ENCODE measurements at places on chromosomes 13 and 19.

DNA sequence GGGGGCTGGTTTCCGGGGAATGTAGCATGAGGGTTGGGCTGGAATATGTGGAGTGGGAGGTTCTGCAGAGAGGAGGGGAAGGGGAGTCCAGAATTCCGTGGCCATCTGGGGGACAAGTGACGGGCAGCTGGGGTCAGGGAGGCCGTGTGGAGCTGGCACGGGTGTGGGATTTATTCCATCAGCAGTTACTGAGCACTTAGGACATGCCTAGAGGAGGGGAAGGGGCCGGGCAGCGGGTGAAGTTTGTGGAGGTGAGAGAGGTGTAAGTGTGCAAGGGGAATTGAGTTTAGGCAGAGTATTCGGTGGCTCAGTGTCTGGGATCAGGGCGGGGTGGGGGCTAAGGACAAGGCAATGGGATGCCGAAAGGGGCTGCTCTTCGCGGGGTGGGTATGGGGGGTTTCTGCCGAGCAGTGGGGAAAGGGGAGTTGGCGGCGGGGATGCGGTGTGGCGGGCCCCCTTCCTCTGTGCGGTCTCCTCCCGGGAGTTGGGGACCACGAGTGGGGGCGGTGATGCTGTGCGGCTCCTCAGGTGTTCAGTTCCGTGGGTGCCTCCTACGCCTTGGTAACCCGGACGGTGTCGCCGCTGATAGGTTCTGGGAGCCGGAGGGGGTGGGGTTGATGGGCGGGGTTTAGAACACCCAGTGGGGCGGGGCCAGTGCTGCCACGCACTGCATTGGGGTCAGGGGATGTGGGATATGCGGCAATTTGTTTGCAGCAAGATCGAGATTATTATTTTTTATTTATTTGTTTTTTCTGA, 5.4 kb downstream of the CCDC61 start:
- DNase-seq: no peak

DNA sequence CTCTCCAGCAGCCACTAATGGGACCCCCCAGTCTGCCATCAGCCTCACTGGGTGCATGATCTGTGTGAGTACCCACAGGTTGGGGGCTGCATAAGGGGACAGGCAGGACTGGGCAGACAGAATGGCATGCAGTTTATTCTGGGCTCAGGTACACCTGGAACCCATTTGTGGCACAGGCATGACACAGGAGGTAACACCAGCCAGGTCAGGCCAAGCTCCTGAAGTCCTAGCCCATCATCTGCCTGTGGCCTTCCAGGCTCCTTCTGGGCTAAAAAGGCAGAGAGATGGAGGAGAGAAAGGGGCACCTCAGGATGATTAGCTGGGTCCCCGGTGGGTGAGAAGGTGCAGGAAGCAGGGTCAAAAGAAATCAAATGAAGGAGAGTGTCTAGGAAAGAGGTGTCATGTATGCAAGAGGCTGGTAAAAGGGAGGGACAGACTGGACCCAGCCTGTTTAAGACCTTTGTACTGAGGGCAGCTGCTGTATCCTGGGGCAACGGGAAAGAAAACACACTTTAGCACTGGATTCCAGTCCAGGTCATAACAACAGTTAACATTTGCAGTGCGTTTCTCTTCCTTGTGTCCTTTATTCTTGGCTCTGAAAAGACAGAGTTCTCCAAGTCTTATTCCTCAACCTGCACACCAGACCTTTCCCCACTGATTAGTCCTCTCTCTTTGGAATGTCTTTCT, 20.2 kb upstream of the DGKH start:
- no peak for DNase-seq

DNA sequence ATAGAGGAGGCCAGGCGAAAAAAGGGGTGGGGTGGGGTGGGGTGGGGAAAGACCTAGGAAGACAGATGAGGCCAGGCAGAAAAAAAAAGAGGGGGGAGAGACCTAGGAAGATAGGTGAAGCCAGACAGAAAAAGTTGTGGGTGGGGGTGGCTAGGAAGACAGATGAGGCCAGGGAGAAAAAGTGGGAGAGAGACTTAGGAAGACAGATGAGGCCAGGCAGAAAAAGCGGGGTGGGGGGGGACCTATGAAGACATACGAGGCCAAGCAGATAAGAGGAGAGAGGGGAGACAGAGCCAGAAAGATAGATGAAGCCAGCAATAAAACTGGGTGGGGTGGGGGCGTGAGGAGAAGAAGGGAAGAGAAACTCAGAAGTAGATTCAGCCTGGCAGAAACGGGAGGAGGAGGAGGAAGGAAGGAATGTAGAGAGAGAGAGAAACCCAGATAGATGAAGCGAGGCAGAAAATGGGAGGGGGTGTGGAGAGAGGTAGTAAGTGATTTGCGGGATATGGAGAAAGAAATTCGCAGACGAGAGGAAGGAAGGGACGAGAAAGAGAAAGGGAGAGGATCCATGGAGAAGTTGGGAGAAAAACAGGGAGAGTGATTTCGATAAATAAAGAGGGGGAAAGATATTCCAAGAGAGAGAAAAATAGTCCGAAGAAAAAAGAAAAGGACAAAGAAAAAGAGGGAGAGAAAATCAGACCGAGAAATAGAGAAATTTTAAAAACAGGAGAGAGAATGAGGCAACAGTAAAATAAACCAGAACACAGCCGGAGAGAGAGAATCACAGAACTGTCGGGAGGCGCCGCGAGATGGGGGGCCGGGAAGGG, 12.2 kb upstream of the CACNG6 start:
- no peak for DNase-seq

DNA sequence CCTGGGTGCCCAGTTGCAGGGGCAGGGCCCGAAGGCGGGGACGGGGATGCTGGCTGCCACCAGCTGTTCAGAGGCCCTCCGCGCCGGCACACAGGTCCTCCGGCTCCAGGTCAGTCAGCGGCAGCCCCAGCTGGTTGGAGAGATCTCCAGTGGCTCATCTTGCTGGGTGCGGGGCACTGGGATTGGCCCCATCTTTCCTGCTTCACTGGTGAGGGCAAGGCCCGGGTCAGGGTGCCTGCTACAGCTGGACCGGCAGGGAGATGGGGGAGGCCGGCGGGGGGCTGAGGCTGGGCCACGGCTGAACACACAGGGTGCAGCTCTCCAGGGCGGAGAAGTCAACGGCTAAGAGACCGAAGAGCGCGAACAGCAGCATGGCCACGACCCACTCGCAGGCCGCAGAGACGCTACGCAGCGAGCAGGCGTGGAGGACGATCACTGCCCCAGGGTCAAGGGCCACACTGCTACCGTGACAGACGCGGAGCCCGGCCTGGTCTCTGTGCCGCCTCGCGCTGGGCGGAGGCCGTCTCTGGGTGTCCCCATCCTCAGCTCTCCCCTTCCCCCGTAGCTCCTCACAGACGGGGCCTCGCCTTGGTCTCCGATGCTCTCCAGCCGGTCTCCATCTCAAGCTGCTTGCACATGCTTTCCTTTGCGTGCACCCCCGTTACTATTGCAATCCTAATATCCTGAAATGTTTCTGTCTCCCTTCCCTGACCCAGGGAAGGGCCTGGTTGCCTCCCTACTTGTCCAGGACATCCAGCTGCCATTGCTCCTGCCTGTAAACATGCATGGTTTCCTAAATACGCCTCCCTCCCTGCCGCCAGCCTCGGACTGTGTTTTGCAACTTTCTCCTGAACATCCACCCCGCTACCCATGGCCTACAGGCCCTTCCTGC, 12.3 kb downstream of the TMEM150B start:
- DNase-seq: no peak

GRCh38 chr19:30783936-30784335, 411.8 kb downstream of the ZNF536 start:
- DNase-seq: no peak

DNA sequence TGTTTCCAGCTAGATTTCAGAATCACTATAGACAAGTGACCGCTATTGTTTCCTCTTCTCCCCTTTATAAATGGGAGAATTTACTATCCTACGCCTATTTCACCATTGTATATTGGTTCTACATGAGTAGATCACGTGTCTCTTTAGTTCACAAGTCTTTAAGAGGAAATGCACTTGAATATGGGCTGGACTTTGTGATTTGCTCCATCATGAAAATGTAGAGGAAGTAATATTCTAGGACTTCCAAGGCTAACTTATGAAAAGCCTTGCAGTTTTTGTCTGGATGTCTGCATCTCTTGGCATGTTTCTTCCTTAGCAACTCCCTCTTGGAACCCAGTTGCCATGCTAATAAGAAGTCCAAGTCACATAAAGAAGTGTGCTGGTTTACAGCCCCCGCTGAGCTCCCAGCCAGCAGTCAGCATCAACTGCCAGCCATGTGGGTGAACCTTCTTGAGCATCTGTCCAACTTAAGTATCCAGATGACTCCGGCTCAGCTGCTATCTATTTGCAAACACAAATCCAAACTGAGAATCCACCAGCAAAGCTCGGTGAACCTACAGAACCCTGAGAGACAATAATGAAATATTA, 4.8 kb upstream of the FBXL3 start:
- no peak for DNase-seq

DNA sequence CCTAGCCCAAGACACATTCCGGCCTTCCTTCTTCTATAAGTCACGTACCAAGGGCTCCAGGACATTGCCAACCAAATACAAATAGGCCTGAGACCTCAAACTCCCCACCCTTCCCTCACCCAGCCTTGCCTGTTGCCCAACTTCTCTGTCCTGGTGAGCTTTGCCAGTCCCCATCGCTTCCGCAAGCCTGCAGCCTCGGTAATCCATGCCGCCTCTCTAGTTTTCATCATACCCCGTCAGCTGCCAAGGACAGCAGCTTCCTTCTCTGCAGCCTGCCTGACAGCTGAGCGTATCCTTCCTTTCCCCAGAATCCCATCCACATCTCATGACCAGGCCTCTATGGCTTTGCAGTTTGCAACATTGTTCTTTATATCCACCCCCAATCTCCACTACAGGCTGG, 36.6 kb upstream of the POMP start:
- DNase-seq: peak; percentile 67

DNA sequence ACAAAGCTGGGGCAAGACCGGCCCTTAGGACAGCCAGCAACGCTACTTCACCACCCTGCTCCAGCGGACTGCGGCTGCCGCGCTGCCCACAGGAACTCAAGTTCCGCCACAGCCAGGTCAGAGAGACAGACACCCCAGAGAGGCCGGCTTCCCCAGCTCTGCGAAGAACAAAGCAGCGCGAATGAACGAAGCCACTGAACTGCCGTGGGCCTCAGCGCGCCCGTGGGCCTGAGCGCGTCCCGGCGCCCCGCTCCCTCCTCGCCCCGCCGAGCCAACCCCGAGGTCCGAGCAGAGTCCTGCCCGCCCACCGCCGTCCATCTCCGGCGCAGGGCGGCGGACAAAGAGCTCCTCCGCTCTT, 158.4 kb downstream of the RNF17 start:
- peak; percentile 26 for DNase-seq

GRCh38 chr19:6527893-6528543, 2.8 kb upstream of the TNFSF9 start:
- no peak for DNase-seq

DNA sequence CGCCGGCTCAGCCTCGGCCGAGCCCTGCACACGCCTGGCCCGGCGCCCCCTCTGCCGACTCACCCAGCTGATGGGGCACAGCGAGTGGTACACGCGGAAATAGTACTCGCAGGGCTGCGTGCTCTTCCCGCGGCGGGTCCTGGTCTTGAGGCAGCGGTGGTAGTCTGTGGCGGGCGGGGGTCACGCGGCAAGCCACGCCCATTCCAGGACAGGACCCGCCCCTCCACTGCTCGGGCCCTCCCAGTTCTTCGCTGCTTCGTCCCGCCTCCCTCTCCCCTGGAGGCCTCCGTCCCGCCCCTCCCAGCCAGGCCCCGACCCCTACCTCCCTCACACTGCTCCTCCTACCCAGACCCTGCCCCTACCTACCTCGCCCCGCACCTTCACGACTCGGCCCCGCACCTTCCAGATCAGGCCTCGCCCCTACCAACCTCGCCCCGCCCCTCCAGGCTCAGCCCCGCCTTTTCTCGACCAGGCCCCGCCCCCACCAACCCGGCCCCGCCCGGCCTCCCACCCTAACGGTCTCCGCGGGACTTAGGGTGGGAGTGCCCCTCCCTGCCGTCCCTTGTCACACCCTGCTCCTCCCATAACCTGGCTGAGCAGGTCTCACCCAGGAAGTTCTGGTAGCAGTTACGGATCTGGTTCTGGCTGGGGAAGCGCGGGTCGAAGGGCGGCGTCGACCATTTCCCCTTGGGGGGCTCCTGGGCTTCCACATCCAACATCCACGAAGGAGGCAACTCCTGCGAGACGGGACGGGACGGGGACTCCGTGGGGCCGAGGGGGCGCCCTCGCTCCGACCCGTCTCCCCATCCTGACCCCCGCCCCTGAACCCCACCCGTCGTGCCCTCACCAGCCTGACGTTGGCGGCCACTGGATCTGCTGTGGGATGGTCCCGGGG, 469 bp downstream of the COX6B2 start:
- DNase-seq: no peak

DNA sequence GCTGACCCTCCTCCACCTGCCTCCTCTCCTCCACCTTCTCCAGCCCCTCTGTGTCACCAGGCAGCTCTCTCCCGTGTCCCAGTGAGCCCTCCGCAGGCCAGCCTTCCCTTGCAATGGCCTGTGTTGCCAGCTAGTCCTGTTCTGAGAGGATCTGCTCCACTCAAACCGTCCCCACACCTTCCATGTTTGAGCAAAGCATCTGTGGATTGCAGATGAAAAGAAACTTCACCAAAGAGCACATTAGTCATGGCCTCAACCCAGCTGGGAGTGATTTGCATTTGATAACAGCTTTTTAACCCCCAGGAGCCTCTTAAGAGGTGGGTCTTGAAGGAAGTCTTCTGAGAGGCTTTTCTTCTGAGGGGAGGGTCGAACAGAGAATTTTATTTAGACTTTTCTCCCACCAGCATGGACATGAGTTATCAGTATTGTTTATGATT, 72.8 kb downstream of the COL4A2 start:
- DNase-seq: no peak

- no peak for DNase-seq
Observed at GRCh38 chr13:26425443-26426358, 131.8 kb upstream of the WASF3 start.

DNA sequence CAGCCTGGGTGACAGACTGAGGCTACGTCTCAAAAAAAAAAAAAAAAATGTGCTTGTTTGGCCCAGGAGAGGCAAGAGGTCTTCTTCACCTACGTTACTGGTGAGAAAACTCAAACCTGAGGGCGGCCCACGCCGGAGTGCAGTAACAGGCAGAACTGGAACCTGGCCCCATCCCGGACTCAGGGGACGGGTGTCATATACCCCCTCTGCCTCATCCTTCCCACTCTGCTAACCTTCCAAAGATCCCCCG, 414 bp upstream of the ADAT3 start:
- no peak for DNase-seq

DNA sequence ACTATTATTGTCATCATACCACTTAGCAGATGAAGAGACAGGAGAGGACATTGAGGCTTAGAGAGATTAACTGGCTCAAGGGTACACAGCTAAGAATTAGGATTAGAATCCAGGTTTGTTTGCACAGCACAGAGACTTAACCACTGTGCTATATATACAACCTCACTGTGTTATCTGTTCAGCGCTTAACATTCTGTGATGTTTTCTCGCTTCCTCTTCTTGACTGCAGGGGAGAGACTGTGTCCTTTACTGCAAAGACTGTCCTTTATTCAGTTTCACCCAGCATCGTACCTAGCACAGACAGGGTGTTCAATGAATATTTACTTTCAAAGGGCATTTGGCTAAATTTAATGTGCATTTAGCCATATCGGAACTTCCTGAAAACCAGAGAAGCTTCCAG, 54.9 kb upstream of the PCDH8 start:
- no peak for DNase-seq
